ENCODE measurements at places on chromosomes 3 and 15.

- no peak for DNase-seq
Measured at GRCh38 chr3:137764001-137764433, at the start of gene SOX14. Gene SOX14, plus strand, starts transcription at chr3:137764315. Its CDS starts 470 bp downstream, at chr3:137764785.

DNA sequence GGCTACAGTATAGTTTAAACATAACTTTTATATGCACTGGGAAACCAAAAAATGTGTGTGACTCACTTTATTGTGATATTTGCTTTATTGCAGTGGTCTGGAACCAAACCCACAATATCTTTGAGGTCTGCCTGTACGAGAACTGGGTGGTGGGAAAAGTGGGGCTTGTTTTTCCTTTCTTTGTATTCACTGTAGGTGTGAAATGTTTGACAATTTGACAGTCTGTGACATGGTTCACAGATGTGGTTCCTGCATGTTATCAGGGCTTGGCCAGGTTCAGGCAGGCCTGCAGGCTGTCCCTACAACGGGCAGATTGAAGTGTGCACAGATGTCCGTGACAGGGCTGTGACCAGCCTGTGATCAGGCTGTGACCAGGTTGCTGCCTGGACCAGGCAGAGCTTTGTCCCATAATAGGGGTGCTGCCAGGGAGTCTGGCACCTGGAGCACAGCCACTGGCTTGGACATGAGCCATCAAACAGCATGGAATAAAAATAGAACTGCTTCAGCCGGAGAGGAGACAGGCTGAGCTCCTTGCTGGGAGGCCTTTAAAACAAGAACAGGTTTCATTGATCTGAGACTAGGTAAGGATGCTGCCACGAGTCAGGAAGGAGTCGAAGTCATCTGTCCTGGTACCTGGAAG is 61.0 kb downstream of the KLF13 start:
- DNase-seq: no peak

DNA sequence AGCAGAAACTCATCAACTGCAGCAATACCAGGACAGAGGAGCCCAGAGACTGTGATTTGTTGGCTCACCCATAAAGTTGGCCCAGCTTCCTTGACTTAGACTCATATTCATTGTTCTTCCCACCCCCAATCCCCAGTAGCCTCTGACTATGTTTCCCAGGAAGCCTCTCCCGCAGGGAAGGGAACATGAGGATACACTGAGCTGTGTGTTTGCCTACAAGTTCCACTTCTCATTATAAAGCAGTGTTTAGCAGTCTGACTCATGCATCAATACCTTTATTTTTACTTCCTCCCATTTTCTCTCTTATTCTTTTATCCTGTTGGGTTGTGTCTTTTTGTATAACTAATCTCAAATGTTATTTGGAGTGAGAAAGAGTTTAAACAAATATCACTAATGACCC is 111.6 kb upstream of the PHLDB2 start:
- no peak for DNase-seq

DNA sequence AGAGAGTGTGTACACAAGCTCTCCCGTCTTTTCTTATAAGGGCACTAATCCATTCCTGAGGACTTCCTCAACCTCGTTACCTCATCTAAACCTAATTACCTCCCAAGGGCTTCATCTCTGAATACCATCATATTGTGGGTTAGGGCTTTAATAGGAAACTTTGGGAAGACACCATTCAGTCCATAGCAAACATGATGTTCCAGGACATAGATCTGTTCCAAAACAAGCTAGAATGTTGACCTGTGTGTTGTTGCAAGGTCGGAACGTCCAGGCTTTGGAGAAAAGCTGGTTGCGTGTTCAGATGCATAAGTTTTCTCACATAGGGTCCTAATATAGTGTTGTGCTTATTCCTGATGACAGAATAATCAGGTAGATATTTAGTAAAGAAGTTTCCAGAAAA is 9.7 kb upstream of the TMEM87A start:
- no peak for DNase-seq

GRCh38 chr3:131401978-131402377 is 20.4 kb downstream of the NUDT16 start:
- no peak for DNase-seq

Data from activated T-helper 2 cell treated with anti-CD3 and anti-CD28 coated beads, Interferon-gamma antibody, Interleukin-2, Interleukin-4, amounts not matched to agents 10 μg/mL and 5 μg/mL and 100 μg/mL, durations not matched to agents 14 hours and 24 hours and 36 hours (primary cell).